ENCODE measurements at places on chromosomes 5 and 9.
A peak's percentile ranks its signal among the peaks of the same experiment; 100 is the strongest.

GRCh38 chr5:143583409-143583808, 179.9 kb upstream of the NR3C1 start:
- peak; percentile 79 for DNase-seq

GRCh38 chr5:119393746-119394145, 37.9 kb downstream of the TNFAIP8 start:
- peak; percentile 72 for DNase-seq

- DNase-seq: no peak
Measured at GRCh38 chr9:117365438-117365837, 49.4 kb downstream of the ASTN2 start.

DNA sequence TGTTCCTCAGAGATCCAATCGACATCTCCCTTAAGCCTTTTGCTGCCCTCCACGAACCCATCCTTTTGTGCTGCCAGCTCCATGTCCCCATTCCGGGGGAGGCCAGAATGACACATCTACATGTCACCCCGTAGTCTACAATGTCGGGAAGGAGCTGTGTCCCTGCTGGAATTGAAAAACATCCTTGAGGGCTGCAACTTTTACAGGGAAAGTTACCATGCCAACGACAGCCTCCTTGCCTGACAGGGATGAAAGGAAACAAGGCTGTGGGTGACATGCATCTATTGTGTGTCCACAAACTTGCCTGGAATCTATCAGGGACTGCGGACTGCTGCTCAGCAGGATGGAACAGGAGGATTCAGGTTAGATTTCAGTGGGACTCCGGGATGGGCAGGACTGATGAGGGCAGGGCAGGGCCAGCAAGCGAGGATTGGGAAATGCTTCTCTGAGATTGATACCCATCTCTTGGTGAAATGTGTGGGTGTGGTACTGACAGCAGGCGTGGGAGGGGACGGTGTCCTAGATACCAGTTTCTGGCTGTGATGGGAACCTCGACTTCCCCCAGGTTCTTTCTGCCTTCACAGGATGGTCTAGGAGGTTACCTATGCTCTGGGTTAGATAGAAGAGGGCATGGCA, 25.5 kb downstream of the EGR1 start:
- DNase-seq: no peak

- DNase-seq: no peak
Measured at GRCh38 chr5:149182241-149182640, 40.9 kb downstream of the ABLIM3 start.

DNA sequence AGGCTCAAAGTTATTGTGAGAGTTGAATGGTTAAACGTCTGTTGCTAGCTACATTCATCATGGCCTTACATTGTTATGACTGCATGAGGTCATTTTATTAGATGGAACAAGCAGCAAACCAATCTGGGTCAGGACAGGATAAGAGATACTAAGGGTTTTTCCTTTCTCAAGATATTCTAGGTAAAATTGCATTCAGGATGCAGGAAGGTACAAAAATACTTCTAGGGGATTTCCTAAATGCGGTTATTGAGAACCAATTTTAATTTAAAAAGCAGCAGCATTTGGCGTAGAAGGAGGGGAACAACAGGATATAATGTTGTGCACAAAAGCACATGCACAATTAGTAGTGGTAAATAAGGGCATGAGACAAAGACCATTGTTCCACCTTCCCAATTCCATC, 39.2 kb upstream of the LURAP1L start:
- DNase-seq: no peak

DNA sequence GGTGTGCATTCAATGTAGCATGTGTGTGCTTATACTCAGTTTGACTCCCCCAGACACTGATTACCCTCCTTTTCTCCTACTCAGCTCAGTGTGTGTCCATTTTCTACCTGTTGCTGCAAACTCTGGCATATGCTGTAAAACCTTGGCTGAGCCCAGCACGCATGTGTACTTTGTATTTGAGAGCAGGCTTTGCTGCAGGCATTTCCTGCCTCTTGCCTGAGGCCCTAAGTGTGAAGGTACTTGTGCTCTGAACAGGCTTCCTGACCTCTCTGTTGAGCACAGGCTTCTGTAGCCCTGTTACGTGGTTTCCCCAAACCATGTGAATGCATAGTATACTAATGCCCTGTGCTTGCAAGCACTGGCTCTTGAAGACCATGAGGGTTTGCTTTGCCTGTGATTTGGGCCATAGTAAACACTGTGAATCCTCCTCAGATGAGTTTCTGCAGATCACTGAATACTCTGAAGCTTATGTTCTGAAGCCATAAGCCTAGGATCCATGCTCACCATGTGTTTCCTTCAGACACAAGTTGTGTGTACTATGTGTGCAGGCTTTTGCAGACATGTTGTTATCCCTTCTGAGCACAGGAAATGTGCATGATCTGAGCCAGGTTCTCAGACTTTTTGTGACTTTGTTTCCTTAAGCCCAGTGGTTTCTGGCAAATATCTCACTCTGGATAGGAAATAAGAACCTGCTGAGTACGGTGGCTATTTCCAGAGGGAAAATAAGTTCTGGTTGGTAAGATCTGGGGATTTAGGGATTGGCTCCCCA, 124.9 kb upstream of the RUSC2 start:
- DNase-seq: no peak

- DNase-seq: no peak
Measured at GRCh38 chr5:145737578-145737977, 97.6 kb downstream of the PRELID2 start.

- no peak for DNase-seq
Measured at GRCh38 chr9:16545639-16546038, 324.8 kb downstream of the BNC2 start.

- no peak for DNase-seq
Measured at GRCh38 chr5:142421621-142422397, 97.0 kb upstream of the SPRY4 start.

DNA sequence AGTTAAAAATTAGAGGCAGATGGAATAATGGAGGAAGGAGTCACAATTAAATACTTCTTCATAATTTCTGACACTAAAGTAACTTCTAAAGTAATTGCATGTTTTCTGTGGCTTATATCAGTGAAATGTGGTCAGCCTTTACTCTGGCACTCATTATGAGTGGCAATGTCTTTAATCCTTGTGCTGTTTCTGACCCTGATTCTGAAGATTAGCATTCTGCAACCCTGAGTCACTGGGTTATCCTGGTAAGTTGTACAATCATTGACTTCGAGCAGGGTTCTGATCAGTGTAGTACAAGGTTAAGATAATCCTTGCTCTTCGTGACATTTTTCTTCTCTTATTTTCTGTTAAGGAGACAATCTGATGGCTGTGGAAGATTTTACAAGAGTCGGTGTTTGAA, 379.4 kb upstream of the RORB start:
- peak; percentile 3 for DNase-seq

- DNase-seq: no peak
Measured at GRCh38 chr9:9492506-9492905, 1120.3 kb downstream of the PTPRD start.

GRCh38 chr9:109721001-109721400, 59.0 kb upstream of the PALM2AKAP2 start:
- DNase-seq: no peak

DNA sequence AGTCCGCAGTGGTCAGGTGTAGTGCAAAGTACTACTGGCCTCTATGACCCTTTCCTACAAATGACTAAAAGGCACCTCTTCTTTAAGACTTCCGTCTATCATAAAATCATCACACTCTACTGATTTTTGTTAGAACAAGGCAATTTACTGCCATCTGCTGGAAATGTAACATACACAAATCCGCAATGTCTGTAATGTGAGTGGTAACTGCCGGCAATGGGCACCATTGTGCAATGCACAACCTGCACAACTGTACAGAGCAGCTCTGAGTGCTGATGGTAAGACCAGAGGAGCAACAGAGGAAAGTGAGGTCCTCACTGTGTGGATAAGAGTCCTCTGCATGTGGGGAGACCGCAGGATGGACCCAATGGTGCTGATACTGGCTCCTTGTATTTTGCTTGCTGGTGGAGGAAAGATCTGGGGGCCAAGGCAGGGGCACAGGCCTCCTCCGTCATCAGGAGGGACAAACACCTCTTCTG, 103.7 kb downstream of the ATPSCKMT start:
- peak; percentile 39 for DNase-seq

Measured in bronchial epithelial cell (primary cell).